ENCODE measurements at places on chromosomes 4 and X.

DNA sequence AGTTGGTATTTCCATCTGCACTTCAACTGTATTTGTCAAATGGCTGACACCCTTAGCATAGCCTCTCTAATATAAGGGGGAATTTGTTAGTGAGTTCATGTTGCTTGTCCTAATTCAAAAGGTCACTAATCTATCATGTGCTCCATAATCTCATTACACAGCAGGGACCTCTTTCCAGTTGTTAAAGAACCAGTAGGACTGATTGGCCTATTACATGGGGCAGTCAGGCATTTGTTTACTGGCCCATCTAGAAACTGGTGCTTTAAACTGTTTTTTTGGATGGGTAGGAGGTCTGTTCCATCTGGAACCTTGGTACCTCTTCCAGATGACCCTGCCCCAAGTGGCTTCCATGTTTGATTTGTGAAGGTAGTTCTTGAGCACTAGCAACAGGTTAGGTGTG, 11.4 kb downstream of the ANK2 start:
- no peak for DNase-seq

- peak; percentile 41 for DNase-seq
Measured at GRCh38 chr4:184475096-184475461, 729 bp upstream of the IRF2 start.

- DNase-seq, result peak; percentile 56
Measured at GRCh38 chrX:113929004-113929403, 654.9 kb upstream of the HTR2C start.

DNA sequence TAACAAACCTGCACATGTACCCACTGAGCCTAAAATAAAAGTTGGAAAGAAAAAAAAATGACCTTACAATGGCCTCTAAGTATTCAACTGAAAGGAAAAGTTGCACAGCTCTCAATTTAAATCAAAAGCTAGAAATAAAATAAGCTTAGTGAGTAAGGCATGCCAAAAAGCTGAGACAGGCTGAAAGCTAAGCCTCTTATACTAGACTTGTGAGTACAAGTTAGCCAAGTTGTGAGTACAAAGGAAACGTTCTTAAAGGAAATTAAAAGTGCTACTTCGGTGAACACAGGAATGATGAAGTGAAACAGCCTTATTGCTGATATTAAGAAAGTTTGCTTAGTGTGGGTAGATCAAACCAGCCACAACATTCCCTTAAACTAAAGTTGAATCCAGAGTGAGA, 707.9 kb upstream of the PITX2 start:
- DNase-seq, result no peak

GRCh38 chrX:14936561-14936960, 63.3 kb downstream of the MOSPD2 start:
- DNase-seq, result peak; percentile 79

DNA sequence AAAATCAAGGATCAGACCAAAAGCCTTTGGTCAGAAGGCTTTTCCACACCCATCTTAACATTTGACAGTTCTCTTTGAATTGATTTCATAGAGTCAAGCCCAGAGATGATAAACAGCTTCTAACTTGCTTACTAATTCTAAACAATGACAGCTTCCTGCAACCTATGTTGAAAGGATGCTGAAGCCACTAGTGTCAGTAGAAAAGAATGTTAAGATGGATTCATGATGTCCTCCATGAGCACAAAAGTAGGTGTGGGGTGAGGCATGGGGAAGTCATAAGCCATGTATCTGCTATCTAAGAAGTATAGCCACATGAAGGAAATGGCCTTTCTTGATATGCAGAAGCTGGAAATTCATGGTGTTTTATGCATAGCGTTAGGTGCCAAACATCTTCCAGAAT, 269.3 kb downstream of the DHX15 start:
- DNase-seq, result no peak

- DNase-seq, result no peak
Measured at GRCh38 chrX:64427281-64427680, 32.0 kb upstream of the MTMR8 start.

DNA sequence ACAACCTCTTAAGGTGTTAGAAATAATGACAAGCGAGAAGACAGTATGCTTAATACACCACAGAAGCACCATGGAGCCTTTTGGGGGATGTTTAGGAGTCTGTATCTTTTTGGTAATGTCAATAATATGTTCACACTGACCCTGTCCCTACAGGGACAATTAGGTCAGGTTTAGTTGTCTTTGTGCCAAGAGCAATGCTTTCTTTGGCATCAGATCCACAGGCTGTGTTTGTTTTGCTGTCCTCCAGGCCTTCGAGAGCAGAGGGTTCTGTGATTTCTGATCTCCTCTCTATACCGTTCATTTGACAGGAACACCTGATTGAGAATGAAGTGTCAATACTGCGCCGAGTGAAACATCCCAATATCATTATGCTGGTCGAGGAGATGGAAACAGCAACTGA, 153.8 kb downstream of the DCLK2 start:
- DNase-seq, result no peak

DNA sequence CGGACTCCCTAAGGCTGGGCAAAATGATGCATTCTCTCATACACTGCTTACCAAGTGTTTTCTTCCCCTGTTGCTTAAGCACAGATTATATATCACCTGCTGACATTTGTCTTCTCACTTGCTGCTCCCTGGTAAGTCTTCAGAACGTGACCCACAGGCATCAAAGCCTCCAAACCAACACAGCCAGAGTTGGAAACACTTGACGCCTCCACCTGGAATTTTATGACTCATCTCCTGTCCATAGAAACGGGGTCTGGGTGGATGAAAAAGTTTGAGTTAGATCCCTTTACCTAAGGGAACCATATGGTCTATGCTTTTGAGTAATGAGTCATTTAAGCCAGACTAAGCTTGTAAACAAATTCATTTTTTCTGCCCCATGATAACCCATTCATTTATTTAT, 251.6 kb downstream of the USP46 start:
- peak; percentile 80 for DNase-seq

- no peak for DNase-seq
Measured at GRCh38 chrX:29531336-29531735, 684.0 kb upstream of the MAGEB2 start.

- no peak for DNase-seq
Measured at GRCh38 chr4:158704274-158704673, 18.9 kb downstream of the PPID start.

- no peak for DNase-seq
Measured at GRCh38 chr4:106652095-106652494, 283.5 kb upstream of the GIMD1 start.

GRCh38 chr4:118834960-118835569, 861 bp downstream of the SEC24D start:
- peak; percentile 80 for DNase-seq

- DNase-seq, result no peak
Measured at GRCh38 chrX:10831716-10832502, 211.5 kb upstream of the MID1 start.

DNA sequence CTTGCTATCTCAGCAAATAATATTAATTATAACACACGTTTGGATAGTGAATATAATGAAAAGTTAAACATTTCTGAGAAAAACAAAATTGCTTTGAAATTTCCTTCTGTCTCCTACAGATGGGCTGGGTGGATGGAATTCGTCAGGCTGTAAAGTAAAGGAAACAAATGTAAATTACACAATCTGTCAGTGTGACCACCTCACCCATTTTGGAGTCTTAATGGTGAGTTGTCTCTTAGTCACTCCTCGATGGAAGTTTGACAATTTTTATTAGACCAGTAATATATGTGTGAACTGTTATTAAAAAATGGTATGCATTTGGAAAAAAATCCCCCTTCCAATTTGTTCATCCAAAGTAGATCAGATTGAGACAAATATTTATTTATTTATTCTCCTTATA, 92.5 kb upstream of the BRS3 start:
- DNase-seq, result peak; percentile 53

DNA sequence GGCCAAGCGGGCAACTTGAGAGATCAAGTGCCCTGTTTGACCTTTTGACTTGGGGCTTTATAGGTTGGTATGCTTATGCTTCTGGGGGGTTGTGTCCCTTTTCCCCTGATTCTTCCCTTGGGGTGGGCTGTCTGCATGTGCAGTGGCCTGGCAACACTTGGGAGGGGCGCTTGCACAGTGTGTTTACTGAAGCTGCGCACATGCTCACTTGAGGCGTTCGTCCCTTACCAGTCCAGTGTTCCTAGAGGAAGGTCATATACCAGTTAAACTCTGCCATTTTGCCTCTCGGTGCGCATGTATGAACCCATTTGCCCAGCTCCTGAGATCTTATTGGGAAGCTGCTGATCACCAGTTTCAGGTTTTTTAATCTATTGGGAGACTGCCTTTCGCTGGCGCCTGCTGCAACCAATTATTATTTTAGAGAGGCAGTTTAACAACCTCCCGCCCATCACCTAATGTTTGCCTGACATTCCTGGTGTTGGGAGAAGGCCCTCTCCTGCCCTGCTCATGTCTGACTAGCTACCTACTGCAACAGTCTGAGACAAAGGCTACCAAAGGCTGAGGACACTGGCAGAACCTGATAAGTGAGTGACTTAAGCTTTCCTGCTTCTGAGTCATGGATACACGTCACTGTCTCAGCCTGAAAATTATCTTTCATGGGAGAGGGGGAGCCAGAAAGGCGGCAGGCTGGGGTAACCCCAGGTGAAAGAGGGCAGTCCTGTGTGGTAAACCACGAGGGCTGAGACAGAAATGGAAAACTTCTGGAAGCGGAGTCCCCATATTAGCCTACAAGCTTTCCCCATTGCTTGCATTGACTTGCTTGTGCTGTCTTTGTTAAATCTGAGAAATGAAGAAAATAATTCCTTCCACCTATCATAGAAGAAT, 97.6 kb downstream of the CPE start:
- DNase-seq, result peak; percentile 79

GRCh38 chr4:104519588-104519987, 24.9 kb upstream of the CXXC4 start:
- no peak for DNase-seq

- peak; percentile 86 for DNase-seq
Measured at GRCh38 chr4:56026596-56026995, 77.9 kb downstream of the CEP135 start.

DNA sequence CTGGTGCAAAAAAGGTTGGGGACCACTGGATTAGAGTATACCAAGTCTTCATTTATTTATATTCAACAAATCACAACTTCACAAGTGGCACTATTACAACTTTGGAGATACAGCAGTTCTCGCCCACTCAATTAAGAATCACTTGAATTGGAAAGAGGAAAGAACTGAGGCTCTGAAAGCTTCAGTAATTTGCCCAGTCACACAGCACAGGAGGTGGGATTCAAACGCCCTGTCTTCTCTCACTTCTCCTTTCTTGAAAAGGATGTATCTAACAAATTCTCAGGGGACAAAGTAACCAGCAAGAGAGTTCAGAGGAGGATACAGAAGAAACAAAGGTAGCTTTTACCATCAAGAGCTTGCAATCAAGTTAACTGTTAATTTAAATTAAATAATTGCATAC, 12.4 kb downstream of the SMIM14 start:
- DNase-seq, result no peak

GRCh38 chrX:40120838-40121580, 23.3 kb upstream of the BCOR start:
- no peak for DNase-seq

GRCh38 chr4:73576381-73576780, 43.9 kb downstream of the RASSF6 start:
- DNase-seq, result peak; percentile 21

DNA sequence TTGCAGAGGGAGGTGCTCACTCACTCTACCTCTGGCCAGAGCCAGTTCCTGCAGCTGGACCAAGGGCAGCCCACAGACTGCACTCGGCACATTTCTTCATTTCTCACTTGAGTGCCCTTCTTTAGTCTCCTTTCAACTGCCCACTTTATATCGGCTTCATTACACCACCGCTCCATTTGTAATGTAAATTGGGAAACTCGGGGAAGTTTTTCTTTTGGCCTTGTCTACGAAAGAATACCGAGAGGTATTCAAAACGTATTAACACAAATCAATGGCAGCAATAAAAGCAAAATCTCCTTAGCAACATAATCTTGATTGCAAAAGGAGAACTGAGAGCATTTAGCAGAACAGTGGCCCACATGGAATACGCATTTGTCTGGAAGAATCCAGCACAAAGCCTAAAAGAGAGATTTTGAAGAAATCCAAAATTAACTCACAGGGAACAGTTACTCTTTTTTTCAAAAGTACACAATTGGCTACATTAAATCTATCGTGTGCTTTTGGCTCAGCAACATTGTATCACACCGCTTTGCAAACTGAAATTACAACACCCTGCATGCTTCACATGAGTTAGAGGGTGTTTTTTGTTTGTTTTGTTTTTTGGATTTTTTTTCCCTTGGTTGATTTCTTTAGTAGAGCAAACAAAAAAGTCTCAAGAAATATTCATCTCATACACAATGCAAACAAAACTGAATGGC, 62.6 kb downstream of the CHIC2 start:
- DNase-seq, result no peak

- DNase-seq, result no peak
Measured at GRCh38 chr4:42473071-42473684, 75.9 kb downstream of the SHISA3 start.

DNA sequence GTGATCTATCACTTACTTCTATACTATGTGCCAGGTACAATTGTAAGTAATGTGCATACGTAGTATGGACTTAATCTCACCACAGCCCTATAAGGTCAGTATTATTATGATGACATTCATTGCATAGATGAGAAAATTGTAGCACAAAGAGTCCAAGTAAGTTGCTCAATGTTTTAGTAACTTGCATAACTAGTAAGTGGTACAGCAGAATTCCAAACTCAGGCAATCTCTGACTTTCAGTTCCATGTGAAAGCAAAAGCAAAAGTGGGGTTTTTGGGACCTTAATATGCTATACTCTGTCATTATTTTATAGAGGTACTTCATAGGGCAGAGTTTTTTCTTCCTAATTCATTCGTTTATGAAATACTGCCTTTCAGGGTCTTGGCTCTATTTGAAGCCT, 188.8 kb upstream of the VEGFC start:
- DNase-seq, result no peak

DNA sequence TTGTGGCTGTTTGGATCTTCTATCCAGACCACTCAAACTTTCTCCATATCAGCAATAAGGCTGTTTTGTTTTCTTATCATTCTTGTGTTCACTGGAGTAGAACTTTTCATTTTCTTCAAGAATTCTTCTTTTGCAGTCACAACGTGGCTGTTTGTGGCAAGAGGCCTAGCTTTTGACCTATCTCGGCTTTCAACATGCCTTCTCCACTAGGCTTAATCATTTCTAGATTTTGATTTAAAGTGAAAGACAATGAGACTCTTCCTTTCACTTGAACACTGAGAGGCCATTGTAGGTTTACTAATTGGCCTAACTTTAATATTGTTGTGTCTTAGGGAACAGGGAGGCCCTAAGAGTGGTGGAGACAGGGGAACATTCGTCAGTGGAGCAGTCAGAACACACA, 19.1 kb downstream of the FGF2 start:
- DNase-seq, result no peak

DNA sequence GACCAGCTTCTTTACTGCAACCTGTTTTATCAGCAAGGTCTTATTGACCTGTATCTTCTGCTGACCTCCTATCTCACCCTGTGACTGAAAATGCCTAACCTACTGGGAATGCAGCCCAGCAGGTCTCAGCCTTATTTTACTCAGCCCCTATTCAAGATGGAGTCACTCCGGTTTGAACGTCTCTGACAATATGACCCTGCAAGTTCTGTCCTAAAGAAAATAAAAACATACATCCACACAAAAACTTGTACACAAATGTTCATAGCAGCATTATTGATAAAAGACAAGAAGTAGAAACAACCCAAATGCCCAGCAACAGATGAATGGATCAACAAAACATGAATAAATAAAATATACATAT, 59.5 kb upstream of the FAM9C start:
- no peak for DNase-seq

Measured in HT1080 (cell line).